ENCODE measurements at places on chromosomes 12 and 14.

DNA sequence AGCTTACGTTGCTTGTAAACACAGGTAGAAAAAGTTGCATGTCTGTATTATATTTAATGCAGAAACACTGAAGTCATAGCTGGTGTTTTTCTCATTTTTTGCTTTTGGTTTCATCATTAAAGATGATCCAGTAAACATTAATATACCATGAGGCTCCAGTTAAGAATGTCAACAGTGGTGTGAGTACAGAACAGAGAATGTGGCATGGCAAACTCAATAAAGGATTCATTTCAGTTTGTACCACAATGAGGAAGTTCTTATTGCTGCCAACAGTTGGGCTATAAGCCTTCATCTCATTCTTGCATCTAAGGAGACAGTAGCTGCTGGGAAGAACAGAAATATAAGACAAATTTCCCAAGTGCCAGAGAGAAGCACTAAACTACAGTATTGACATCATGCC is 72.1 kb upstream of the ST8SIA1 start:
- no peak for DNase-seq

DNA sequence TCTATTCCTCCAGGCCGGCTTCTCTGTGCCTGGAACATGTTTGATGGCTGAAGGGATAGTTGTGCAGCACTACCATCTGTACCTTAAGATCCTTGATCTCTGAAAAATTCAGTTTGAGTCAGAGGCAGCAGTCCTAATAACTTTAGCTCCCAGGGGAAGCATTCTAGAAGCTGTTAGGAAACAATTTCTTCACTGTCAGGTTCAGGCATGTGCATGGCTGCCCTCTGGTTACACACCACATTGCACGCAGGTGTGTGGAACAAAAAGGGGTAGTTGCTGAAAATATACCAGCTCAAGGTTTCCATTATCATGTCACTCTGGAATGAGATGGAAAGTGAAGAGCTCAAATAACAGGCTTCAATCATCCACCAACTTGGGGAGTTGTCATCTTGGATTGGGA is 80.1 kb downstream of the CHST11 start:
- DNase-seq = no peak

- DNase-seq = no peak
Measured at GRCh38 chr12:4771172-4771959, 51.2 kb downstream of the GALNT8 start.

DNA sequence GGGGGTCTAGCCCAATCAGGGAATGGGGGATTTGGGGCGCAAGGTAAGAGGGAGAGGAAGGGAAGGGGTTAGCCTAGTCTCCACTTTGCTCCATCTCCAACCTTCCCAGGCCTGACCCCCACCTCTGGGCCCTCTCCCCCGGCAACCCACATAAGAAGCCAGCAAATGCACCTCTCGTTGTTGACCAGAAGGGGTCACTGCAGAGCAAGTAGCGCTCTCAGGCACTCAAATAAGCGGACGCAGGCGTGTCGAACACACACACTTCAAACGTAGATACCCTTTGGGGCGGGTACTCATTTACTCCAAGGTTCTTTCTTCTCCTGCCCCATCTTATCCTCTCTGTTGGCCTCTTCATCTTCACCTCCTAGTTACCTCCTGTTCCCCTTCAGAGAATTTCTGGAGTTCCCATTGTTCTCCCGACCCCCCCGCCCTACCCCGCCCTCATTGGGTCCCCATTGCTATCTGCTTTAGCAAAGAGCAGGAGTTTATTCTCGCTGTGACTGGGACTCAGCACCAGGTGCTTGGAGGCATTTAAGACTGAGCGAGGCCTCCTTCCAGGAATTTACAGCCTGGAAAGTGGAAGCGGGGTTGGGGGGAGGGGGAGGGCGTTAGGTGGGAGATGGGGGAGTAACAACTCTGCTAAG is 1.5 kb upstream of the SRRM4 start:
- DNase-seq = no peak

- no peak for DNase-seq
Measured at GRCh38 chr14:49679271-49679670, 8.7 kb downstream of the POLE2 start.

DNA sequence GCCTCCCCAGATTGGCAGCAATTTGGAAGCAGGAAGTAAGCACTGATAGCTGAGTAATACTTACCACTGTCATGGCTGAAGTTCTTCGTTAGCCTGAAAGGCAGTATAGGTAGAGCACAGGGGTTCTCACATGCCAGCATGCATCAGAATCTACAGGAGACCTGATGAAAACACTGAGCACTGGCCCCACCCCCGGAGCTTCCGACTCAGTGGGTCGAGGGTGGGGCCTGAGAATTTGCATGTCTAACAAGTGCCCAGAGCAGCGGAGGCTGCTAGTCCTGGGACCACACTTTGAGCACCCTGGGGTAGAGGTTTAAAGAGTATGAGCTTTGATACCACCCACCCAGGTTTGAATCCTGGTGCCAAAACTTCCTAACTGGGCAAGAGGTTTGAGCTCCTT is 89.6 kb downstream of the FBXW8 start:
- no peak for DNase-seq

GRCh38 chr12:95072900-95073697 is at the start of gene NR2C1:
Gene NR2C1 (minus strand): TSS chr12:95073618. CDS start chr12:95067384, 6,234 bp downstream.
- no peak for DNase-seq

GRCh38 chr12:50248411-50248810 is 34.9 kb downstream of the LIMA1 start:
- no peak for DNase-seq

DNA sequence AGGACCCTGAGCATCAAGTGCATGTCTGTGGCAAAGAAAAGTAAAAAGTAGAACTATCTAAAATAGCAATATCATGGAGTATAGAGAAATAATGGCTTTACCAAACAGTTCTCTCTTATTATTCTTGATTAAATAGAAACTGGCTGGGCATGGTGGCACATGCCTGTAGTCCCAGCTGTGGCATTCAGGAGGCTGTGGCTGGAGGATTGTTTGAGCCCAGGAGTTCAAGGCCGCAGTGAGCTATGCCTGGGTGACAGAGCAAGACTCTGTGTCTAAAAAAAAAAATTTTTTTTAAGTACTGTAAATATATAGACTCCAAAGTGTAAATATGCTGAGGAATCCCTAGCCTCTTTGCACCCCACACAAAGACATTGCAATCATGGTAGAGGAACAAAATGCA is 121.9 kb downstream of the KITLG start:
- no peak for DNase-seq

DNA sequence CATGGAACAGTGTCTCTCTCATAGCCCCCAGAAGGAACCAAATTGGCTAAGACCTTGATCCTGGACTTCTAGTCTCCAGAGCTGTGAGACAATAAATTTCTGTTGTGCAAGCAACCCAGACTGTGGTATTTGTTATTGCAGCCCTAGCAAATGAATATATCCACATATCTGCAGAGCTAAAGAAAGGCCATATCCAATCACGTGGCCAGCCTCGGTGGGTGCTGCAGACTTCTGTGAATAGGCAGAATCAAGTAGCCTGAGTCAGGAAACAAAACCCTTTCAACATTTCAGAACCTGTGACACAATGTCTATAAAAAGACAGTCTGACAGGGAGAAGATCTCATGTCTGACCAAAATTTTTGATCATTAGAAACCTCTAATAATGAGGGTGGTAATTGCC is 71.0 kb upstream of the CPM start:
- DNase-seq = no peak

GRCh38 chr12:94143438-94143837 is 4.9 kb upstream of the PLXNC1 start:
- no peak for DNase-seq

DNA sequence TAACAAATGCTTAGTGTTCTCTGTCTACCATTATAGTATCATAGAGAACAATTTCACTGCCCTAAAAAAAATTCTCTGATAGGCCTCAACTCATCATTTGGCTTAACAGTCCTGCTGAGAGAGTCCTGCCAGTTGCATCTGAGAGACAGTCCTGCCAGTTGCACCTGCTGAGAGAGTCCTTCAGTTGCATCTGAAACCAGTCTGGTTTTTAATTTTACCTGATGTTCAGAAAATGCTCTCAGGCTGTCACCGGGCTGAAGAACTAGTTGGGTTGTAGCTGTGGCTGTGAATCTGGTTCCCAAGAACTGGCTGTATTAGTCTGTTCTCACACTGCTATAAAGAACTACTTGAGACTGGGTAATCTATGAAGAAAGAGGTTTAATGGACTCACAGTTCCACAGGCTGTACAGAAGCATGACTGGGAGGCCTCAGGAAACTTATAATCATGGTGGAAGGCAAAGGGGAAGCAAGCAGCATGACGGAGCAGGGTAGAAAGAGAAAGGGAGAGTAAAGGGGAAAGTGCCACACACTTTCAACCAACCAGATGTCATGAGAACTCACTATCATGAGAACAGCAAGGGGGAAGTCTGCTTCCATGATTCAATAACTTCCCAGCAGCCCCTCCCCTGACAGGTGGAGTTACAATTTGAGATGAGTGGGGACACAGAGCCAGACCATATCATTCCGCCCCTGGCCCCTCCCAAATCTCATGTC is 51.6 kb downstream of the PRKCH start:
- DNase-seq = no peak

DNA sequence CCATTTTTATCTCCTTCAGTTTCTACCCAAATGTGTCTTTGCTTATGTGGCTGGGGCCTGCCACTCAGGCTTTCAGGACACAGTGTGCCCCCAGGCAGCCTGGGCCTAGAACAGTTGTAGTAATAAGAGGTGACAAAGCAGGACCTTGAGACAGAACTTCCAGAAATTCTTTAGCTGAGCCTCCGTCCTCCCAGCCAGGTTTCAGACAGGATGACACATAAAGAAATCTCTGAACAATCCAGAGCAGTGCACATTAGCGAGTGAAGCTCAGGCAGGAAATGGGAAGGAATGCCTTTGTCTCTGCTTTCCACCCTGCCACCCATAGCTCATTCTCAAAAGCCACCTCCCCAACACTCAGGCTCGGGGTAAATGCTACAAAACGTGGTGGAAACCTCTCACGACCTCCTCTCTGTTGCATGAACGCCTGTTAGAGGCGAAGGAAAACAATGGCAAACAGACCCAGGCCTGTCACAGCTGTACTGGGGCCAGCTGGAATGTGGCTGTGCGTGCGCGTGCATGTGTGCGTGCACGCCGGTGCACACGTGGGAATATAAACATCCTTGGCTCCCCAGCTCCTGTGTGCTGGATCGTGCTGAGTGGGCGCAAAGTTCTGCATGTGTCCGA is 286.7 kb downstream of the ZFP36L1 start:
- DNase-seq = no peak

GRCh38 chr12:42141981-42142606 is 2.6 kb downstream of the GXYLT1 start:
- DNase-seq = no peak

DNA sequence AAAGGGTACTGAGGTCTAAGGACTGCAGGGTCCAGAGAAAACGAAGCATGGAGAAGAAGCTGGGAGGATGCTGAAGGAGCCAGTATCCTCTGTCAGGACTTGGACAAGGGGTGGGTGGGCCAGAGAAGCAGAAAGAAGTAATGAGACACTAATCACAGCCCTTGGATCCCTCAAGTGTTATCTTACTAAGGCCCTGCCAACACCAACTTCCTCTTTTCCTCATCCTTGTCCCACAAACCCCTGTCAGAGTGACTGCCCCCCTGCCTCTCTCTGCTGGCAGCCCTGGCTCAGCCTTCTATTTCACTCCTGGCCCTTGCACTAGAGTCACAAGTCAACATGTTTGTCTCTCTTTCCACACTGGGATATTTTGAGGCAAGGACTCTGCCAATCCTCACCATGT is 3.8 kb upstream of the ASIC1 start:
- DNase-seq = no peak

- DNase-seq = no peak
Measured at GRCh38 chr14:71541271-71541670, 391.0 kb upstream of the RGS6 start.

GRCh38 chr12:130870442-130871285 is 1.2 kb upstream of the RAN start:
- DNase-seq = no peak

DNA sequence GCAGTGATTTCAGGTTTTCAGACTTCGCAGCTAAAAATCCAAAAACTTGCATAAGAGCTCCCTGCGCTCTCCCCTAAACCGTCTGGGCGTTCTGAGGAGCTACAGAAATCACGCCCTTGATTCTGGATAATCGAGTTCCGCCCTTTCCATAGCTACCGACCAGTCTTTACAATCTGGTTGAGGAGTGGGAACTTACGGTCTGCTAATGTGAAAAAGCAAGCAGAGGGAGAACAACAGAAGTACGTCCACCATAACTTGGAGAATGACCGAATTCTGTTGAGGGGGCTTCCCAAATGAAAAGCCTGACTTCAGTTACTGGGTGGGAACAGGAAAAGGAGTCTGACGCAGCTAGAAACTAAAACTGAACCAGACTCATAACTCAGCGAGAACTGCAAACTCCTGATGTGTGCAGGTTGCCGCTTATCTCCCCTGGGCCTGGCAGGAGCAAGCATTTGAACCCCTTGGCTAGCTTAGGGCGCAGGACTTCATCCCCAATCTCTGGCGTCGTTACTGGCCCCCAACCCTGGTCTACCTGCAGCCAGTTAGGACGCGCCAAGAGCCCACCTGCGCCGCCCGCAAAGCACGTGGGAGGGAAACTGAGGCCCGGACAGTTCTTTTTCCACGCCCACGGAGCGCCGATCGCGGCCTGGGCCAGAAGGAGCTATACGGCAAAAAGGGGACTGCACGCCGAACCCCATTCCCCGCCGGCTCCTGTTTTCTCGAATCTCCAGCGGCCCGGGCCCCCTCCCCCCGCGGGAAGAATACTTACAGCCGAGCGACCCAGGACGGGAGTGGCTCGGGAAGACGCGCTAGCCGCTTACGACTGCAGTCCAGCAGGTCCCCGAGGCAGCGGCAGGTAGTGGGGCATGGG is 838 bp downstream of the LRIG3 start:
- DNase-seq = no peak

DNA sequence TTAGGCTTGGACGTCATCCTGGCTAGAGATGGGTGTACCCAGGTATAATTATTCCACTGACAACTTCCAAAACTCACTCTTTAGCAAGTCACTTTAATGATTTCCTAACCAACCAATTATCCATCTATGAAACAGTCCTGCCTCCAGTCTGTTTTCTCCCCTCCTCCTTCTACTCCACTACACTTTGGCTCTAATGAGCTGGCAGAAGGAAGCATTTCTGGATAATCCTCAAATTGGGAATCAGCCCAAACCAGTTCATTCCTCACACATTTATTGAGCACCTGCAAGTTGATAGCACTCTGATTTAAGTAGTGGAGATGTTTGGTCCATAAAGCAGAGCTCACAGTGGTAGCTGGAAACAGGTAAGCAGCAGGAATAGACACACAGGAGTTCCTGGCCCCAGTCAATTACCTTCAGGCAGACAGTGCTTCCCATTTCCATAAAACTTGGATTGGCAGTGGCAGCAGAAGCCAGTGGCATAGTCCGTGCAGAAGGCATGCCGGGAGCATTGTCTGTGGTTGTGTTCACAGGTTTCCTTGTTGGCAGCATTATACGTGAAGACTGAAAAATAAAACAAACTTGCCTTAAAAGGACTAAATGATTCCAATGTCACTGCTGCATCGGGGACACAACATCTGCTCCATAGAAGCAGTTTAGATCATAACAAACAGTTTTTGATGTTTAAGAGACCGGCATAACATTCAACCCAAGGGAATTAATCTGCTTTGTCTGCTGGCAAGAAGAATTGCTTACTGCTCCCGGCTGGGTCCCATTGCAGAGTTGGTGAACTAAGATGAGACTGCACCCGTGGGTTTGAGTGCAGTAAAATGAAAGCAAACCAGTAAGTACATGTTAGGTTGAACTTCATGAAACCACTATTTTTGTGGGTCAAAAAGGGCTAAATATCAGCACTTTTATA is 26.2 kb downstream of the NID2 start:
- no peak for DNase-seq

GRCh38 chr12:85191-85666 is 18.7 kb downstream of the IQSEC3 start:
- DNase-seq = no peak

All from NCI-H1048 (cell line).